Uterus (tissue), 4 donors: ENCODE measurements at places on chromosomes 5 and 9. TPM values are rescaled to one million over a fixed set of nuclear protein-coding genes. Genes with fewer than 3 reads are reported as not detected.

PITX1 gene
- 0.97 TPM for total RNA-seq

TMC1 gene
- total RNA-seq: 0.95 TPM

PCDHA1 gene
- not detected for total RNA-seq

PDE8B gene
- total RNA-seq: 41.0 TPM

ISCA1 gene
- 62.4 TPM for total RNA-seq

FIBCD1 gene
- total RNA-seq: not detected

PLEKHG4B gene
- under 0.01 TPM for total RNA-seq

ARSB gene
- total RNA-seq: 11.9 TPM

SOHLH1 gene
- not detected for total RNA-seq

CYLC2 gene
- not detected for total RNA-seq

PLPPR1 gene
- 0.41 TPM for total RNA-seq

SLC25A2 gene
- total RNA-seq: 2.3 TPM

DNA sequence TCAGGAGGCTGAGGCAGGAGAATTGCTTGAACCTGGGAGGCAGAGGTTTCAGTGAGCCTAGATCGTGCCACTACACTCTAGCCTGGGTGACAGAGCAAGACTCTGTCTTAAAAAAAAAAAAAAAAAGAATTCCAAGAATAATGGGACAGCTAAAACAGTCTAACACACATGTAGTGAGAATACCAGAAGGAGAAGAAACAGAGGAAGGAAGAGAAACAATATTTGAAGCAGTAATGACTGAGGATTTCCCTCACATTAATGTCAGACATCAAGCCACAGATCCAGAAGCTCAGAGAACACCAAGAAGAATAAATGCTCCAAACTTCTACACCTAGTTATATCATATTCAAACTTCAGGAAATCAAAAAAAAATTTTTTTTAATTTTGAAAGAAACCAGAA lies 47.1 kb upstream of the EFNA5 start:
- H3K27ac ChIP-seq: no peak overlapping the region
- H3K4me3 ChIP-seq: no peak overlapping the region
- H3K27me3 ChIP-seq: no peaks in the 10 kb centered on the region

GRCh38 chr9:131824155-131824594 lies 84.3 kb upstream of the RAPGEF1 start:
- no peaks in the 10 kb centered on the region for H3K4me1 ChIP-seq
- no peak overlapping the region for H3K4me3 ChIP-seq
- no peaks in the 10 kb centered on the region for H3K27me3 ChIP-seq
- DNase-seq: no peak

- peak overlapping the region; percentile 93 for H3K27ac ChIP-seq
- H3K4me1 ChIP-seq: peaks cover 34% of the 10 kb centered on the region
- no peaks in the 10 kb centered on the region for H3K36me3 ChIP-seq
Measured at GRCh38 chr5:172412724-172413286, 41.5 kb downstream of the SH3PXD2B start.

DNA sequence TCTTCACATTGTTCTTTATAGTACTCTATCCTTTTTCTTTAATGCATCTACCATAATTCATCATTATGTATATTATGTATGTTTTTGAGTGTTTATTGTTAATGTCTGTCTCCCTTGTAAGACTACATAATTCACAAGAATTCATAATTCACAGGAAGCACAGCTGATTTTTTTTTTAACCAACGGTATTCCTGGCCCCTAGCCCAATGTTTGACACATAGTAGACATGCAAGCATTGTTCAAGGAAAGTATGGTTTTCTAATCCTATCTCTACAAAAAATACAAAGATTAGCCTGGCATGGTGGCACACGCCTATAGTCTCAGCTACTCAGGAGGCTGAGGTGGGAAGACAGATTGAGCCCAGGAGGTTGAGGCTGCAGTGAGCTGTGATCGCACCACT lies 160.6 kb downstream of the PPP2R2B start:
- H3K4me1 ChIP-seq: no peaks in the 10 kb centered on the region
- H3K36me3 ChIP-seq: no peaks in the 10 kb centered on the region
- no peak overlapping the region for H3K4me3 ChIP-seq
- DNase-seq: no peak
- no peak overlapping the region for H3K27ac ChIP-seq

DNA sequence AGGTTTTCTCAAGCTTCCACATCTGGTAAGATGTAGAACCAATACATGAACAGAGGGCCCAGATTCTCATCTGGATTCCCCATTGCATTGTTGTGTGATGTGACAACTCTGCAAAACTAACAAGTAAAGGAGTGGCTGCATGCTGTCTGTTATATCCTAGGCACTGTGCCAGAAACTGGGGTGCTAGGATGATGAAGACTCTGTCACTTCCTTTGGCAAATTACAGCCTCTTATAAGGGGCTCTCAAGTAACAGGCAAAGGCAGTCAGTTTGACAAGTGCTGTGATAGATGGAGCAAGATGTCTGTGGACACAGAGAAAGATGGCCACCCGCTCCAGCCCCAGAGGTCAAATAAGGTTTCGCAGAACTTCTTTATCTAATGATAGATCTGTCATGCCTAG lies 115.7 kb downstream of the PAPPA start:
- H3K27me3 ChIP-seq: no peaks in the 10 kb centered on the region
- H3K36me3 ChIP-seq: no peaks in the 10 kb centered on the region
- no peak overlapping the region for H3K27ac ChIP-seq
- no peak overlapping the region for H3K4me3 ChIP-seq
- no peak for DNase-seq

- H3K36me3 ChIP-seq: no peaks in the 10 kb centered on the region
- H3K4me3 ChIP-seq: no peak overlapping the region
- no peak overlapping the region for H3K27ac ChIP-seq
- H3K27me3 ChIP-seq: no peaks in the 10 kb centered on the region
Measured at GRCh38 chr5:31404325-31404724, 127.6 kb downstream of the DROSHA start.

GRCh38 chr9:113463418-113464285 lies at the start of gene RGS3:
RGS3 (plus strand) TSS chr9:113463727; CDS start chr9:113463803, 76 bp downstream.
- H3K27ac ChIP-seq: no peak within 1 kb of the TSS
- no peaks in the 10 kb centered on the region for H3K36me3 ChIP-seq
- H3K4me1 ChIP-seq: no peaks in the 10 kb centered on the region
- no peak within 1 kb of the TSS for H3K4me3 ChIP-seq

- H3K27ac ChIP-seq: no peak overlapping the region
- H3K4me1 ChIP-seq: no peaks in the 10 kb centered on the region
- no peaks in the 10 kb centered on the region for H3K36me3 ChIP-seq
- H3K4me3 ChIP-seq: no peak overlapping the region
- DNase-seq: no peak
Measured at GRCh38 chr5:134833340-134834032, 12.3 kb upstream of the C5orf24 start.

GRCh38 chr9:70177121-70177520 lies 81.7 kb upstream of the SMC5 start:
- H3K4me3 ChIP-seq: no peak overlapping the region
- no peaks in the 10 kb centered on the region for H3K27me3 ChIP-seq
- H3K27ac ChIP-seq: no peak overlapping the region
- H3K36me3 ChIP-seq: no peaks in the 10 kb centered on the region
- DNase-seq: no peak

- no peaks in the 10 kb centered on the region for H3K36me3 ChIP-seq
- no peaks in the 10 kb centered on the region for H3K27me3 ChIP-seq
- DNase-seq: no peak
- H3K4me1 ChIP-seq: no peaks in the 10 kb centered on the region
Measured at GRCh38 chr9:138040446-138041430, 163.2 kb downstream of the CACNA1B start.

- no peaks in the 10 kb centered on the region for H3K36me3 ChIP-seq
- no peak overlapping the region for H3K27ac ChIP-seq
- DNase-seq: no peak
- no peaks in the 10 kb centered on the region for H3K4me1 ChIP-seq
- no peak overlapping the region for H3K4me3 ChIP-seq
- no peaks in the 10 kb centered on the region for H3K27me3 ChIP-seq
Measured at GRCh38 chr5:107058235-107058634, 612.5 kb downstream of the EFNA5 start.

DNA sequence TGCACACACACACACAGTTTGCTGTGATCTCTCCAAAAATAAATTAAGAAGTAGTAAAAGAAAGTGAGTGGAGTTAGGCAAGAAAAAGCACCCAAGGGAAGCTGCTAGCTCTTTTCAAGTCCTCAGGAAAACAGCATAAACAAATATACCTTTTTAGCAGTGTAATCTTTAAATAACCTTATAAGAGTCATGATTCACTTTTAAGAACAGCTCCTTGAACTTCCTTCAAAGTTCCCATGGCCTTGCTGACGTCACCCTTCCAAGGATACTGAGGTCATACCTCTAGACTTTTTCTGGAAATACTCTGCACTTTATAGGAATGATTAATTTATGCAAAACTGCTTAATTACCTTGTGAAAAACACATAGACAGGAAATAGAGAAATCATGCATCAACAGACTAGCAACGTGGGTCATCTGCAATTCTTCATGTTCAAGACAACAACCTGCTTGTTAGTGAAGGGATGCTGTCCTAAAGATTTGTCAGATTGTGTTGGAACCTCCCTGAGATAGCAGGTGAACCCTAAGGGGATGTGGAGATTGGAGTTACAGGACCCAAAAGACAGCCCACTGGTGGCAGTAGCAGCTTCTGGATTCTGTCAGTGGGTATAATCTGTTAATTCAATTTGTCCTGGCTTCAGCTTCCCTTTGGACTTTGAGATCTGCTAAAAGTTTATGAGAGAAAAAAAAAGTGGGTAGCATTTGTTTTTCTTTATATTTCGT lies 229.0 kb downstream of the ELAVL2 start:
- no peaks in the 10 kb centered on the region for H3K4me1 ChIP-seq
- H3K27ac ChIP-seq: no peak overlapping the region
- no peaks in the 10 kb centered on the region for H3K36me3 ChIP-seq
- H3K4me3 ChIP-seq: no peak overlapping the region
- no peaks in the 10 kb centered on the region for H3K27me3 ChIP-seq

DNA sequence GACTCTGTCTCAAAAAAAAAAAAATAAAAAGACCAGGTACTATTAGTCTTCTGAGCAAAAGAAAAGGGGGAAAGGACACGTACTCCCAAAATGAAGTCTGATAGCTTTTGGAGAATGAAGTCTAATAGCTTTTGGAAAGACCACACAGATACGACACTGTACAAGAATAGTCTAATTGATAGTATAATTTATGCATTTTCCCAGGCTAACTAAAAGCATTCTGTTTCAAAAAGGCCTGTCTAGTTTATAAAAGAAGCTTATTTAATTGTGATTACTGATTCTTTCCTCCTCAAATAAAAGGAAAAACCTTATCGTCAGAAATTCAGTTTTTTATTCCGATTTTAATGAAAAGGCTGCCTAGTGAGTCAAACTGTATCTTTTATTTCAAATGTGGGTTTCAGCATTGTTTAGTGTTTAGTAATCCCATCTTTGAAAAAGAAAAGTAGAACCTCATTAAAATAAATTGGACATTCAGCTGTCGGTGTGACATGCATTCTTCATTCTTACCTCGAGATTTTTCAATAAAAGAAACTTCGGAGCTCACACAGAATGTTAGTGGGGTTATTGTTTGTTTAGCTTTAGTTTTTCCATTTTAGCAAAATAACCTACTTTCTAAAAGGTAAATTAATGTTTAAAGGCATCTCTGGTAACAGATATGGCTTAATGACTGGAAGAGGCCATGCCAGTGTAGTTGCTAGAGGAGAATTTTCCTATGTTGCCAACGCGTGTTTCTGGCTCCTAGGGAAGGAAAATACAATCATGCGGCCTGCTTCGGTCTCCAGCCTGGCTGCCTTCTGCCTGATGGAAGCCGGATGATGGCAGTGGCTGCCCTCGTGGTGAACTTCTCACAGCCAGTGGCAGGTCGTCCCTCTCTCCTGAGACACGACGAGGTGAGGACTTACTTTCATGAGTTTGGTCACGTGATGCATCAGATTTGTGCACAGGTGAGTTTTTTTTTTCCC lies 70.0 kb downstream of the NLN start:
- no peak overlapping the region for H3K4me3 ChIP-seq

- DNase-seq: no peak
- H3K36me3 ChIP-seq: no peaks in the 10 kb centered on the region
- no peaks in the 10 kb centered on the region for H3K27me3 ChIP-seq
Measured at GRCh38 chr9:36263683-36264082, 5.4 kb upstream of the GNE start.
